ENCODE measurements at places on chromosomes 7 and 10.

DNA sequence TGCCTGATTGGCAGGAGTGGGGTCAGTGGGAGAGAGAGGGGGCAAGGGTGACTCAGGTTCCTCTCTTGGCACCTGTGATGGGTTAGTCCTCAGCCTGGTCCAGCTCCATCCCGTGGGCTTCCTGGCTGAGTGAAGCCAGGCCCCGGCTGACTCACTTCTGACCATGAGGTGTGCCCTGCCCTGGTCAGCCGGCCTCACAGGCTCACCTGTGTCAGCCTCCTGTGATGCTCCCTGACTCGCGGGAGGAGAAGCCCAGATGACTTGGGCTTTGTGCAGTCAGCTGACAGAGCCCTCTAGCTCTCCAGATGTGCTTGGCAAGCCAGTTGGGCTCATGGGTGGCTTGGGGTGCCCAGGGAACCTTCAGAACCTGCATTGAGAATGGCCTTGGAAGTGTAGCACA lies 16.0 kb upstream of the PPIF start:
- no peak for DNase-seq

- DNase-seq: no peak
Measured at GRCh38 chr10:48543182-48543844, 61.6 kb downstream of the ARHGAP22 start.

DNA sequence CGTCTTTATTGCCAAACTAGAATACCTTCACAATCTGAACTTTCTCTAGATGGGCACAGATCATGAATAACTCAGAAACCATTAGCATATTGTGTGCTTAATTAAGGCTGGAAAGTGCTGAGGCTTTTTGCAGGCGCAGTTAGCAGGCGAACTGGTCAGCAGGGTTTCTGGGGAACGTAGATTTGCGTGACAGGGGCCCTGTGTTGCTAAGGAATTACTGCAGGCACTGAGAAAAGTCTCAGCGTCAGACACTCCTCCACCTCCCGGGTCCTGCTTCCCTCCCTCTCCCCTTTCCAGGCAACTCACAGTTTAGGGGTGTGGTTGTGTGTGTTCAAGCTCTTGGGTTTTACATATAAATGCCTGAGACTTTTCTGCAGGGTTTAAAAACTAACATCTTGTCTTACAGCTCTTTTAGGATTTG lies 2.2 kb downstream of the MAP3K8 start:
- DNase-seq: peak; percentile 76

DNA sequence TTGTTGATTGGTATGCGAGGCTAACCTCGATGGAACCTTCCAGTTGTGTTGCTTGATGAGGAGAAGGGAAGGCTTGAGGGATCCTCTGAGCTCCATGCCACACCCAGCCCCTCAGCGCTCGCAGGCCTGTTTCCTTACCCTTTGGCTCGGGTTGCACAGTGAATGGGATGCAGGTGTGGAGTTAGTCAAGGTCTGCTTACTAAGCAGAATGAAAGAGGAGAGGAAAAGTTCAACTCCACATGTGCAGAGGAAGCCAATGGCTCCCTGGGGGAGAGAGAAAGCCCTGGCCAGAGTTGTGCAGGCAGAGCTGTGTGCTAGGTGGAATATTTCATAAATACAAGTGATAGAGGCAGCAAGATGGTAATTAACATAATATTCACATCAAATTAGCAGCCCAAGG lies 85.5 kb downstream of the JCAD start:
- no peak for DNase-seq

GRCh38 chr7:74325210-74325565 lies 36.0 kb downstream of the CLIP2 start:
- no peak for DNase-seq

- no peak for DNase-seq
Measured at GRCh38 chr10:70479626-70480238, 1.2 kb downstream of the PALD1 start.

GRCh38 chr10:95691281-95691680 lies 2.4 kb downstream of the TCTN3 start:
- DNase-seq: no peak

- no peak for DNase-seq
Measured at GRCh38 chr10:84084342-84084741, 55.0 kb upstream of the GHITM start.

- DNase-seq: no peak
Measured at GRCh38 chr10:27625452-27626211, 120.0 kb downstream of the MKX start.

DNA sequence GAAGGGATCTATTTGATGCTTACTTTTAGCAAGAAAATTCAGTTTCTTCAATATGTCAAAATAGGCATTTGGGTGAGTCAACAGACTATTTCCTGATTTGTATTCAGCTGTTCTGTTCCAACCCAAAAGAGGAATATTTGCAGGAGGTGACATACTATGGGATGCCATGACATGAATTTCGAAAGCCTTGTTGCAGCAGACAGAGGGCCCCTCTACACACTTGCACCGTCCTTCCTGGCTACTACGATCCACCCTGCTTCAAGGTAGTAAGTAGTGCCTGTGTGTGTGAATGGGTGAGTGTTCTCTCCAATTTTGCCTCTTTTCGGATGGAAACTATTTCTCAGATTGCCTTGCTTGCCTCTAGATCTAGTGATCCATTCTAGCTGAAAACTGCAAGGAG lies 413.0 kb upstream of the ADARB2 start:
- no peak for DNase-seq

- DNase-seq: no peak
Measured at GRCh38 chr7:11256501-11256900, 282.8 kb downstream of the PHF14 start.

GRCh38 chr7:144908324-144908723 lies 72.5 kb upstream of the TPK1 start:
- DNase-seq: no peak

- DNase-seq: no peak
Measured at GRCh38 chr7:135957627-135958026, 19.5 kb downstream of the MTPN start.

DNA sequence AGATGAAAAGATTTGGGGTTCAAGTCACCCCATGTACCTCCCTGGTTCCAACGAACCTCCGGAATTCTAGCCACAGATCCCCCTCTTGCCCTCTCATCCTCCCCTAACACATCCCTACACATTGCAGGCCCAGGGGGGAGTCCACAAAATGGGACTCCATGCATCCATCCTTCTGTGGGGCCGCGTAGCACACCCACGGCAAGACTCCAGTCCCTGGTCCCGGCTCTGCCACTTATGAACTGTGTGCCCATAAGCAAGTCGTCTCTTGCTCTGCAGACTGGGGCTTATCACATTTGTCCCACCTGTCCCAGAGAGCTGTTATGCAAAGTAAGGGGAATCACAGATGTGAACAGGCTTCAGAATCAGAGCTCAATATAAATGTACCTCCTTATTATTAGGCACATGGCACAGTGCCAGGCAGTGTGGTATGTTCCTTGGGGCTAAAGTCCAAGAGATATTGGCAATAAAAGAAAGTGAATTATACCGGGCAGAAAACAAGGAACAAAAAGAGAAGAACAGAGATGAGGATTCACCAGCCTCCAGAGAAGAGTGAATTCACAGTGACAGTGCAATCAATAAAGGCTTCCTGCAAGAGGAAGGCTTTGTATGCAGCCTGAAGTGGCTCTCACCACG lies 73.9 kb downstream of the KCNMA1 start:
- no peak for DNase-seq

GRCh38 chr10:74086317-74086716 lies 64.3 kb downstream of the AP3M1 start:
- DNase-seq: no peak

DNA sequence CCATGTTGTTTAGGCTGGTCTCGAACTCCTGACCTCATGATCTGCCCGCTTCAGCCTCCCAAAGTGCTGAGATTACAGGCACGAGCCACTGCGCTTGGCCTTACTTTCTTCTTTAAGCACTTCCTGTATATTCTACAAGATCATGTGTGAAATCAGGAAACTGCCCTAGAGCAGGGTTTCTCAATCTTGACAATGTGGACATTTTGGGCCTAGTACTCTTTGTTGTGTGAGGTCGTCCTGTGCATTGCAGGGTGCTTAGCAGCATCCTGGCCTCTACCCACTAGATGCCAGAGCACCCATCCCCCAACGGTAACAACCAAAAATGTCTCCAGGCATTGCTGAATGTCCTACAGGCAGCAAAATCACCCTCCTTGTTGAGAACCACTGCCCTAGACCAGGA lies 24.7 kb downstream of the RRP12 start:
- no peak for DNase-seq

DNA sequence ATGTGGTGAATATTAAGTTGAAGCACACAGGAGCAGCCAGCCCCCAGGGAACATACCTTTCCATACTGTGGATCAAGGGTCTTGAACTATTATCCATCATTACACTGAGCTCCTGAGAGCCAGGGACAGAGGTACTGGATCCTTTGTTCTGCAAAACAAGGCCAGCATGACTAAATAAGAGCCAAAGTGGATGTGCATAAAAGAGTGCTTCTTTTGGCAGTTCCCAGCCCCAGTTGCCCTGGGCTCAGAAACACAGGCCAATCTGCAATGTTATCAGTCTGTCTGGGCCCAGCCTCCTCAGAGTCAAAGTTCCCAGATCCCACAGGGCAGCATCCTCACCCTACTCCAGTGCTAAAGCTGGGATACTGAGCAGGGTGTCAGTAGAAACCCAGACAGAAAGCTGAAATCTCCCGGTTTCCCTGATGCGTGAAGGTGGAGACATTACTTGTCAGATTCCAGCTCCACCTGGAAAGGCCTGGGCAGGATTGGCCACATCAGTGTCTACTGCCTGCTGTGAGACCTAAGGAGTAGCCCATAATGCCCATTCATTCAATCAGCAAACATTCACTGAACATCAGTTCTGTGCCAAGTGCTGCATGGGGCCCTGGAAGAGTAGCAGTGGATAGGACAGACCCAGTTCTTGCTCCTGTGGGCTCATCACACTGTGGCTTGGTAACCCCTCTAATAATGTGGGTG lies 342.7 kb downstream of the CXCL12 start:
- no peak for DNase-seq

DNA sequence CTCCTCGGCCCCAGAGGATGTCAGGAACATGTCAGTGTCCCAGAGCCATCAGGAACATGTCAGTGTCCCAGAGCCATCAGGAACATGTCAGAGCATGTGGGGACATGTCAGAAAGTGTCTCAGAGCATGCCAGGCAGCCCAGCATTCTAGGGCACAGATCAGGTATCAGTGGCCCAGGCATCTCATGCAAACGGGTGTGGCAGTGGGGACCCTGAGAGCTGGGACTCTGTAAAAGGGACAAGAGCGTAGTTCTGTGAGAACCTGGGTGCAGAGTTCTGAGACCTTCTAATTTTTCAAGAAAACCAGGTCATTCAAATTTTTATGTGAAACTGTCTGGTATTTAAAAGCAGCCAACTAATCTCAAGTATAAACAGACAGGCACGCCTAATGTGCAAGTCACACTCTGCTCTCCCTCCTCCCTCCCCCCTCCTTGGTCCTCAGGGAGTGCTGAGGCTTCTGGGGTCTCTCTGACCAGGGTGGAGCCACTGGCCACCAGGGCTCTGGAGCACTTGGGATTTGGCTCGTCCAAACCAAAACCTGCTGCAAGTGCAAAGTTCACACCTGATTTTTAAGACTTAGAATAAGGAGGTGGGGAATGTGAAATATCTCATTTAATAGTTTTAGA lies 64.6 kb downstream of the ALOX5 start:
- DNase-seq: peak; percentile 35

DNA sequence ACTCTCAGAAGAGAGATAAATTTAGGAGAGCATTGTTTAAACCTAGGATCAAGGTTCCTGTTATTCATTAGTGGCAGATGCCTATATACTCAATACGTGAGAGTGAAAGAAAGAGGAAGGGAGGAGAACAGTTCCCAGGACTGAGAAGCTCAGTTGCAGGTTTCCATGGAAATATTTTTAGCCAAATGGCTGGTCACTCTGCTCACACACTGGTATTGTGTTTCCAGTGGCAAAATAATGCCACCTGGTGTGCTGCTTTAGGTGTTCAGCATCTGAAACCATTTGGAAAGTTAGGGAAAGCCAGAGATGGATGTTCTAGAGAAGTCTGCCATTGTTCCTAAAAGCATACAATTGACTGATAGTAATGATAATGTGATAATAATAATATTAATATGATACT lies 827.7 kb downstream of the SORCS3 start:
- DNase-seq: no peak

GRCh38 chr7:39095875-39096619 lies 118.3 kb downstream of the POU6F2 start:
- no peak for DNase-seq

DNA sequence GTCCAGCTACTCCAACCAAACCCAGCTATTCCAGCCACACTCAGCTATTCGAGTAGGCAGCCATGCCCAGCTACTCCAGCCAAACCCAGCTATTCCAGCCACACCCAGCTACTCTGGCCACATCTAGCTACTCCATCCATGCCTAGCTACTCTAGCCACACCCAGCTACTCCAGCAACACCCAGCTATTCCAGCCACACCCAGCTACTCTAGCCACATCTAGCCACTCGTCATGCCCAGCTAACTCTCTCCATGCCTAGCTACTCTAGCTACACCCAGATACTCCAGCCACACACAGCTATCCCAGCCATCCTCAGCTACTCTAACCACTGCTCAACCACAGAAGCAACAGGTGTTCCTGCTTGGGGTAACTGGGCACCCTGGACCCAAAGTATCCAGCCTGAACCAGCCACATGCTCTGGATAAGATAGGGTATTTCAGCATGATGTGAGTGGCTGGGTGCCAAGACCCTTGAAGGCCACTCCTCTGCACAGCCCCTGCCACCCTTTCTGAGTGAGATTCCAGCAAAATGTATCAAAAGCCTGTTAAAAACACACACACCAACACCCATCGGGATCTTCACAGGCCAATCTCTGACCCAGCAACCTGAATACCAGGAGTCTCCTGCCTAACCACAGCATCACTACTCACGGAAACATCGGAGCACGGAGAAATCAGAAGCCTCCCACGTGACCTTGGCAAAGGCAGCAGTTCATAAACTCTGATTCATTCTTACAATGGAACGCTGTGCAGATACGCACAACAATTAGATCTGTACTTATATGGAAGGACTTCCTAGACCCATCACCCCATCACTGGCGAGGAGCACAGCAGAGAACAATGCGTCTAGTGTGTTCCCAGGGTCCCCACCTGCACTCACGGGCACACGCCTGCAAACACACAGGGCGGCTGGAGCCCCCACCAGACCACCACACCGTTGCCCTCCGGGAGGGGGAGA lies 51.8 kb upstream of the DNAAF5 start:
- no peak for DNase-seq

GRCh38 chr7:148698397-148699023 lies at the start of gene CUL1:
TSS of gene CUL1 (plus strand) at chr7:148698903. CDS start at chr7:148730123, 31,220 bp downstream.
- peak; percentile 85 for DNase-seq

Data from erythroblast (primary cell).